Fibroblast of gingiva (primary cell): ENCODE measurements at places on chromosomes 12 and 14.

DNA sequence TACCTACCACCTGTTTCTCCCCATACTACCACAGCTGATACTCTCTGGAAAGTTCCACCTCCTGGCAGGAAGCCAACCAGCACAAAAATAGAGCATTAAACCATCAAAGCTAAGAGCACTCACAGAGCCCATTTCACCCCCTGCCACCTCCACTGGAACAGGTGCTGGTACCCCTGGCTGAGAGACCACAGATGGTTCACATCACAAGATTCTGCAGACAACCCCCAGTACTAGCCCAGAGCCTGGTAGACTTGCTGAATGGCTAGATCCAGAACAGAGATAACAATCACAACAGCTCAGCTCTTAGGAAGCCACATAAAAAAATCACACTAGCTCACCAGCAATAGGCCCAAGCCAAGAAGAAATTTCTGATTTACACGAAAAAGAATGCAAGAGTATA, 855.2 kb downstream of the FSCB start:
- DNase-seq, result no peak

DNA sequence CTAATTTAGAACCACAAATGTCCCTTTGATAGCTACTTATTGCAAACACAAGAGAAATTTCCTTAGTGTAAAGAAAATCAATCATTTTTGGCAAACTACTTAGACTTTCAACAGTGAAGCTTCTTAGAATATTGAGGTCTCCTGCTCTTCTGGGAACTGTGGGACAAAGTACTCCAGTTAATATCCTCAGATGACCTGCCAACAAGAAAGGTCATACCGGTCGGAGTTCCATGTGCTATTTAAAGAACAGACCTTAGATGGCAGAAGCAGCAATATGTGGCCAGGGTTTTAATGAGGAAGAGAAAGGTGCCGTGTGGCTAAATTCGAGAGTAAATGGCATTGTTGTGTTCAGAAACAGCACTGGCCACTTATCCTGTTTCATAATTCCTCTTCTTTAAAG, 114.7 kb upstream of the AMIGO2 start:
- no peak for DNase-seq

GRCh38 chr12:70520847-70521246, 116.4 kb downstream of the PTPRB start:
- DNase-seq, result no peak

DNA sequence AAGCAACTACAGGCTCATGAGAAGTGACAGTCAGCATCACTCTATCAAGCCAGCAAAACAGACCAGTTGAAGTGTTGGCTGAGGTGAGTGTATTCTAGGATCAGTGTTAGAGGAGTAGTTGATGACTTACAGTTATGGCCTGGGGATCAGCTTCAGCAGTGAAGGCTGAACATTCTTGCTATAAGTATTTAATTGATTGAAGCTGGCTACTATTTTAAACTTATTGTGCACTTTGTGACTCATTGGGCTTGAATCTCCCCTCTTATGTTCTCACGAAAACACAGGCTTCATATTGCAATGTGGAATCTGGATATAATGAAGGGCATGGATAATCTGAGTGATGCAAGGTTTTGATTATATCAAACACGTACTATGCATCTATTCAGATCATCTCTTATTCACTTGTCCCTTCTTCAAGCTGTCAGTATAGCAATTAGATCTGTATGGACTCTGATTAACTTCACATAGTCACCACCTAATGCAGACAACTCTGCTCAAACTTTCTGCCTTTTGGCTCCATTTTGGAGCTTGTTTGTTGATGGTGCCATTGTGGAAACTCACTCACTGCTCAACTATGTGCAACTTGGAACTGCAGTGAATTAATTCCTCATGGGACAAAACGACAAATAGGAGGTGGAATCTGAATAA, 309.2 kb downstream of the SLC16A7 start:
- peak; percentile 86 for DNase-seq

DNA sequence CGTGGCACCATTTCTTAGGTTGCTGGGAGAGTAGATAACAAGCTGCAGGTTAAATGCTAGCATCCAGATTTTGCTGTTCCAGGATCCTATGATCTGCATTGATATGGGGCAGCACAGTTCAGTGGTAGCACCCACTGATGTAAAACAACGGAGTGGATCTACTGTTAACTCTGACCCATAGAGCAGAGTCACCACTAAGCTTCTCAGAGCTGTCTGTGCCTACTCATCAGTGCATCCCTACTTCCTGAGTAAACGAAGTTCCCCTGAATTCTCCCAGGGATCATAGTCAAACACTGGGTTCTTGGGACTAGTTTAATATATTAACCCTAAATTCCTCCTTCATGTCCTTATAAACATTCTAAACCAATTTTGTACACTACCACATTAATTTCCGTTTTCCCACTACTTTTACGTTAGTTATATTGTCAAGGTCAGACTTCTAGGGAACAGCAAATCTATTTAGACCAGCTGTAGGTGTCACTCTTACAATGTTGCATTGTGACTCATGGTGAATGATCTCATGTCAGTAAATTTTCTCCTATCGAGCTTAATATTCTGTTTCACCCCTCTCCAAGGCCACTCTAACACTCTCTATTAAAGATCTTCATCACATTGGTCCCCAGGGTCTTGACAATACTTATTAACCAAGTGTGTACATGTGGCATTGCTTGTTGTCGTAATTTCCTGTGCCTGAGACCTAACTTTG, 10.3 kb downstream of the RERGL start:
- DNase-seq, result no peak

GRCh38 chr12:99618657-99619056, 28.9 kb upstream of the GARIN6 start:
- no peak for DNase-seq

GRCh38 chr14:58724702-58725101, 86.9 kb downstream of the DACT1 start:
- DNase-seq, result no peak

DNA sequence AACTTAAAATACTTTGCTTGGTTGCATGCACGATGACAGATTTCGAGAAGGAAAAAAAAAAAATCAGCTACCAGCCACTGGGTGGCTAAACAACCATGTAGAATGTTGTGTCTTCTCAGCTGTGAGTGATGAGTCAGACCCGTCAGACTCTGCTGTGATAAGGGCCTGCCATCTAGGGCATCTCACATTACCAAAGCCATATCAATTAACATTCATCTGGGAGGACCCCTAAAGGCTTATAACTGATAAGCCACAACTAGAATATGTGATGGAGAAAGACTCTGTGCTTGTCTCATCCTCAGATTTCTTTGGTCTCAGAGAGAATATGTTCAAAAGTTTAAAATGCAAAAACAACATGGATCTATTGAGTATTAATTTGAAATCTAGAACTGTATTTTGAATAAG, 111.5 kb downstream of the PAX9 start:
- peak; percentile 16 for DNase-seq

DNA sequence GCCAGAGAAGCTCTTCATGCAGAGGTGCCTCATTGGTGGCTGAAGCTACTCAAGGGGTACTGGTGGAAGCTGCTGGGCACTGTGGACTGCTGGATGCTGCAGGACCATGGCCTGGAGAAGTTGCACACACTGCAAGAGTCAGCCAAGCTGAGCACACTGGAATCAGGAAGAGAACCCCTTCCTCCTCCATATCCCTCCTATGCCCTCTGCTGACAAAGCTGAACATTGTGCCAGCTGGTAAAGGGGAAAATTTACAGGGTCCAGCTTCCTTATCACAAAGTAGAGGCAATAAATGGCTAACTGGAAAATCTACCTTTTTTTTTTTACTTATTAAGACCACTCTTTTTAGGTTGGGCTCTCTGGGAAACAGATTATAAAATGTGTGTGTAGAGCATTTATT, 6.5 kb downstream of the CCDC175 start:
- DNase-seq, result no peak
